ENCODE measurements at places on chromosomes 6 and 20.

DNA sequence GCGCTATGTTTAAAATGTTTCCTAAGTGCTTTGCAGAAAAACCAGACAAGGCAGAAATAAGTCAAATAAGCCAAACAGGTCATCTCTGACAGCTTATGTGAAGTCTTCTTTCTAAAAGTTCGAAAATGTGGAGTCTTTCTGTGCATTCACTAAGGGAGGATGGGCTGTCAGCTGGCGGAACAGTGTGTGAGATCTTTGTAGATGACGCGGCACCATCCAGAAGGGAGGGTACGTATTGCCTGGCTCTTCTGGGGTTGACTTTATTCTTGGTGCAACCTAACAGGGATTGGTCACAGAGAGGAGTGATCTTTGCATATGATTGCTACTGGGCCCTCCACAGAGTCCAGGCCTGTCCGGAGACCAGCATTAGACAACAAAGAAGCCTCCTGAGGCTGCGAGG is 114.5 kb upstream of the EDN1 start:
- no peak for DNase-seq

GRCh38 chr20:38725148-38725901 is 1.0 kb downstream of the SLC32A1 start:
- DNase-seq: no peak

DNA sequence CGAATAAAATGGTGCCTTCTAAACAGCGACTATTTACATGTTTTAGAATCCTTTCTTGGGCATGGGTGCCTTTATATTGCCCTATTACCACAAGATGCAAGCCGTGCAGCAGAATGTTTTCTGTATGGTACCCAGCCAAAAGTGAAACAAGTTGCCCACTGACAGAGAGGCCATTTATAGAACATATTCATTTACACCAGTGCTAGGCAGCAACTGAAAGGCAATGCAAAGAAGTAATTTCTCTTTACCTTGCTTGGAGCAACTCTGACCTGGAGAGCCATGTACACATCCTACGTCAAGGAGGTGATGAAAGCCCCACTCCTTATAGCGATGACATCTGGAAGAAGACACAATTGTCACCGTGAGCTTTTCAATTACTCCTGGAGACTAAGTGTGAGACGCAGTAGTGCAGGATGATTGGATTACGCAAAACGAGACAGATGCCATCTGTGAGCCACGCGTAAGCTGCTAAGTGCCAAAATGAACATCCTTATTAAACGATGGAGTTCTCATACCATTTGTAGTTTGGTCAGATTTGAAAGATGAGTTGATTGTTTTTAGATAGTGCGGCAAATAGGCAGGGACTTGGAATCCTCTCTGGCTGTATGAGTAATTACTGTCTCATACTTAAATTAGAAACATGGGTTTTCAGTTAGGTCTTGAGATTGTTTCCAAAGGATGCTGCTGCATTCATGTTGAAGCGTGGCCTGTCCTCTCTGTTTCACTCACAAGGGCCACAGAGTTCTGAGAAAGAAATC is at the start of gene TMEM244:
TSS of gene TMEM244 (minus strand) at position 408 of the 758 bp plus-strand sequence. CDS start at position 281, 127 bp downstream.
- DNase-seq: no peak

GRCh38 chr20:24816907-24817306 is 132.2 kb upstream of the CST7 start:
- DNase-seq: no peak

DNA sequence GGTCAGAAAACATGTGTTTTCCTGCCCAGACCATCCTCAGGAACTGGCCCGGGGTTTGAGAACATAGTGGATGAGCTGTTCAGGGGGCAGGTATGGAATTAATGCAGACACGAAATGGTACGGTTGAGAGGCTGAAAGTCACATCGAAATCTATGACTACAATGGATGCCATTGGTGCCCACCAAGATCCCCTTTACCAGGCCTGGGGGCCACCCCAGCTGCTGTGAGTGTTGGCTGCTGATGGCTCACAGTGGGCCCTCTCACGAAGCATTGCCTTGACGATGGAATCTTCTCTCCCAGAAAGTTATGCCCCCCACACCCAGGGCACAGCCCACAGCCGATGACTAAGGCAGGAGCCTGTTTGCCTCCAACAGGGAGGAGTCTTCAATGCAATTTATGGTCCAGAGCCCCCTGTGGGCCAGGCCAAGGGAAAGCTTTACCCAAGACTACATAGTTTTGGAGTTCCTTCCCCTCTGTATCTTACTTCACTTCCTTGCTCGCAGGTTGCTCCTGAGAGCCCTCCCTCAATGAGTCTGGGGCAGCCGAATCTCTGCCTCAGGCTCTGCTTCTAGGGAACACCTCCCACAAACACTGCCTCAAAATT is 92.6 kb downstream of the BFSP1 start:
- DNase-seq: no peak
